ENCODE measurements at places on chromosomes 7 and 10.
A peak's percentile ranks its signal among the peaks of the same experiment; 100 is the strongest.

- DNase-seq: no peak
These were observed 20.0 kb downstream of the UNC5B start for GRCh38 chr10:71232089-71232998.

DNA sequence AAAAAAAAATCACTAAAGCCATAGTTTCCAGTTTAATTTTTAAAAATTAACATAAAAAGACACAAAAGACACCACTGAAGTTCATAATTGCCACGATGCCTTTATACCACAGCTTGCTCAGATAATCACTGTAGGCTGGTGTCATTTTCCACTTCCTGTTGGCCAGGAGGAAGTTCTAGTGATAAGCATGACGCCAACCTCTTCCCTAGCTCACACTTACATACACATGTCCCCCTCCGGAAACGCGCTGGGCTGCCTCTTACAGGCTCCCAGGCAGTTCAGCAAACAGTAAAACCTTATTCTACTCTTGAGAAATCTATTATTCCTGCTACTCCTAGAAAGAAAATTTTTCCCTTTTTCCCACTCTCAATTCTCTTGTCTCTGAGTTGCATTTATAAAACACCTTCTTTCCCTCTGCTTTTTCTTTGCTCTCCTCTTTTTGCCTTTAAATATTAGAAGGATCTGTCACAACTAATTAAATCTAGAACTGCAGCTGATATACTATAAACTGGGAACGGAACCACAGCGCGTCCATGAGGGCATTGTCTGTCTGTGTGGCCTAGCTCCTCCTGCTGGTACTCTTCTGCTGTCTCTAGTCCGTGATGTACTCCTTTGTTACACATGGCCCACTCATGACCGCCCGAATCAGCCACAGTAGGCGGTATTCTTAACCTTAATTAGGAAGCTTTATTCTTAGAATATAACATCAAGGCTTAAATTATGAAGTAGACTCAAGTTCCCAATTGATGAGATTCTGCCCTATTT, 664.9 kb downstream of the CNTNAP2 start:
- DNase-seq: no peak

- peak; percentile 78 for DNase-seq
These were observed 172.6 kb downstream of the FAM107B start for GRCh38 chr10:14601872-14602725.

- no peak for DNase-seq
These were observed 37.8 kb upstream of the UBE2H start for GRCh38 chr7:129990403-129991192.

DNA sequence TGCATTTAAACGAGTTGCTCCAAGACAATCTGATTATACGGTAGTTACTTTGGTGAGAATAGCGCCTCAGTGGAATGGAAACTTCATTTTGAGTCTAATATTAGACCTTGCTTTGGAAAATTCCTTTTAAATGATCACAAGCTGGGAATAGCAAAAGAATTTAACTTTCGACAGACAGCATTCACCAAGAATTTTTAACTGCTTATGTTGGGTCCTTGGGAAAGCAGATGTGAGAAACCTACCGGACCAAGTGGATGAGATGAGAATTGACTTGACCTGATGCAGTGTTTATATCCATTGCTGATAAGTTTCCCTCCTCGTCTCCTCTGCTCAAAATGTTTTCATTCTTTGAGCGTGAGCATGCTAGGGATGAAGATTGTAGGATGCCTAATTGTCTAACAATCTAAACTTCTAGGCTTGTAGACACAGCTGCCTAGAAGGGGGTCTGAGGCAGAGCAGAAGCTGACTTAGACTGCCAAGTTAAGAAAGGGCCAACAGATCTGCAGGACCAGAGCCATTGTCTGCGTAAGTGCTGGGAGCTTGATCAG, 126.9 kb downstream of the CNNM2 start:
- DNase-seq: no peak

- DNase-seq: peak; percentile 8
These were observed 10.3 kb downstream of the FAM3C start for GRCh38 chr7:121385800-121386179.

DNA sequence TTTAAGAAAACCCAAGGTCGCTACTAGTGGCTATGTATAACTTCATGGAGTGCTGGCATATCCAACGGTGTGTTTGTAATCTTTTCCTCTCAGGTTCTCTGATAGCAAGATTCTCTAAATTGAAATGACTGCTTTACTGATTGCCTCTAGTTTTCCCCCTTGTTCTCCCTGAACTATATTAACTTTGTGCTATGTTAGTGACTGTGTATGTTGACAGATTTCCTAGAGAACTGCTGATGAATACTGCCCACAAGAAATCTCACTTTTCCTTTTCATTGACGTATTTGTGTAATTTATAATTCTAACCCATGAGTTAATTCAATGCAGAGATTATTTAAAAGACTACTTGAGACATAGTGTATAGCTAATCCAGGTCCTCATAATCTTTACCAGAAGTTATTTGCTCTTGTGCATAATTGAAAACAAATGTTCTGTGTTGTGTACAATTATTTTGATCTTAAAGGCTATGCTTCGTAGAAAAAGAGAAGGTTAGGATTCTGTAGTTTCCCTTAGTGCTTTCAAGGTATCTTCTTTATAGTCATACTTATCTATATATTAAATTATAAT, 70.6 kb upstream of the GLCCI1 start:
- DNase-seq: no peak

- no peak for DNase-seq
These were observed 105.4 kb upstream of the ADO start for GRCh38 chr10:62699148-62699547.

- no peak for DNase-seq
These were observed 171.7 kb downstream of the PLXDC2 start for GRCh38 chr10:19987931-19988330.

DNA sequence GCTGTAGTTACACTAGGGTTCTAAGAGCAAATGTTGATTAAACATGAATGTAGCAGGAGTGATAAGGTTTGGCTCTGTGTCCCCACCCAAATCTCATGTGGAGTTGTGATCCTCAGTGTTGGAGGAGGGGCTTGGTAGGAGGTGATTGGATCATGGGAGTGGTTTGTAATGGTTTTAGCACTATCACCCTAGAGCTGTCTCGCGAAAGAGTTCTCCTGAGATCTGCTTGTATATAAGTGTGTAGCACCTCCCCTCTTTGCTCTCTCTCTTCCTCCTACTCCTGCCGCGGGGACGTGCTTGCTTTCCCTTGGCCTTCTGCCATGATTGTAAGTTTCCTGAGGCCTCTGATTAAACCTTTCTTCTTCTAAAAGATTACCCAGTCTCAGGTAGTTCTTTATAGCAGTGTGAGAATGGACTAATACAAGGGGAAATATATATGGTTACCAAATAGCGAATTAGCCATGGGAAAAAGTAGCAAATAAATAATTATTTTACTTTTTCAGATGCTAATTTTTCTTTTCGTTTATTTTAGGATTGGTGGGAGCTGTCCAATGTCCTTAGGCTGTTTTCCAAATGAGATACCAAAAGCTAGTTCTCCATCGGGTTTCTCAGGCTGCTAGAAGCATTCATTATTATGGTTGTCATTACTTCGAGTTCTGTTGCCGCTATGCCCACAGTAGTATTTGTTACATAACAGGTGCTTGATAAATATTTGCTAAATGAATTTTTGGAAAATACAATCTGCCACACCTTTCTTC, 58.7 kb downstream of the PTEN start:
- no peak for DNase-seq

- no peak for DNase-seq
These were observed 53.2 kb downstream of the STRA8 start for GRCh38 chr7:135286876-135287275.

DNA sequence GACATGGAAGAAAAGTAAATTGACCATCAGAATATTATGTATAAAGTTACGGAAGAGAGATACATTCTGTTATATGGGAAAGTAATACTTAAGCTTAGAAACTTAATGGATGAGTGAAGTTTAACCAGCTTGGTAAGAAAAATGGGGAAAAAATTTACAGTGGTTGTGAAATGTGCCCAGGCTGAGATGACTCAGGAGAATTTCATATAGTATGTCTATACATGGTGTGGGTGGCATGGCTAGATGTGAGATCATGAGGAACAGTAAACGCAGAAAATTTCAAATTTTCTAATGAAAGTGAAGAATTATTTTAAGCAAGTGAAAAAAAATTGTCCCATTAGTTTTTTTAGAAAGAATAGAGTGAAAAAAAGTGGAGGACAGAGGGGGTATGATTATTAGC, 552.5 kb upstream of the SORCS1 start:
- DNase-seq: no peak

DNA sequence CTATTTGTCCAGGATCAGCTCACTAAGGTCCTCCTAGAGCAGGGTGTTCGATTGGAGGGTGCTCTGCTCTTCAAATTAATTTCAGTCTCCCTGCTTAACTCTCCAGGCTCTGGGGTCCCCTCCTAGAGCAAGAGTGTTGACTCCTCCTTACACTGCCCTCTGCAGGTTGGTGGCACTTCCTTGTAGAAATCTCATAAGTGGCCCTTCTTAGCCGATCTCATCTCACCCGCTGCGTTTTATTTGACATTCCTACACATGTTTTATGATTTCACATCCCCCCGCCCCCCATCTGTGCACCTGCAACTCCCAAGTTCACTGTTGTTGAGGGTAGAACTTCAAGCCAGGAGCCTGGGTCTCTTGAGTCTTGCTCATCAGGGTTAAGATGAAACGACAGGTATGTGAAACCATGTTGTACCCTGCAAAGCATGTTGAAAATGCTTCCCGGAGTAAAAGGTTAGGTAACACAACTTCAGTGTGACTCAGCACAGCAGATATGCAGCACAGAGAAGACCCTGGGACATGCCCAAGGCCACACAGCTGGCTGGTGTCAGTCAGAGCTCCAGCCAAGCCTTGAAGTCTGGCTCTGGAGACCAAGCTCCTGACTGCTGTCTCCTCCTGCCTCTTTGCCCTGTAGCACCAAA, 171.2 kb downstream of the PRKAG2 start:
- DNase-seq: no peak

DNA sequence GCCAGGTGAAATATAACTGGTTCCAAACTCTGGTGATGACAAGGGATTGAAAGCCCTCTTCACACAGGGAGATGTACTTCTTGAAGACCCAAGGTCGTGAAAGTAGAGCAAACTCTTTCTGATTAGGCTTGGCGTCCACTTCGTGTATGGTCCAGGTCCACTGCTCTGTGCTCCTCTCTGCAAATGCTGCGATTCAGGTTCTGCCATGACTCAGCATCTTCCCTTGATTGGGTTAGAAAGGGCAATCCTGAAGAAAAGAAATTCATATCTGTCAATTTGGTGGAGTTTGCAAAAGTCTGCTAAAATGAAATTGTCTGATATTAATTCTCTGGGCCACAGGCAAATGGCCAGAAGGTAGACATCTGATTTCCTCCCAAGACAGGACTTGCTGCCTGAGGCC, 431.4 kb downstream of the ACTR3B start:
- DNase-seq: no peak
